EH (cell line): ENCODE measurements at places on chromosomes 2 and 18.

GRCh38 chr2:197311421-197312033 is 947 bp upstream of the ANKRD44 start:
- DNase-seq = no peak

DNA sequence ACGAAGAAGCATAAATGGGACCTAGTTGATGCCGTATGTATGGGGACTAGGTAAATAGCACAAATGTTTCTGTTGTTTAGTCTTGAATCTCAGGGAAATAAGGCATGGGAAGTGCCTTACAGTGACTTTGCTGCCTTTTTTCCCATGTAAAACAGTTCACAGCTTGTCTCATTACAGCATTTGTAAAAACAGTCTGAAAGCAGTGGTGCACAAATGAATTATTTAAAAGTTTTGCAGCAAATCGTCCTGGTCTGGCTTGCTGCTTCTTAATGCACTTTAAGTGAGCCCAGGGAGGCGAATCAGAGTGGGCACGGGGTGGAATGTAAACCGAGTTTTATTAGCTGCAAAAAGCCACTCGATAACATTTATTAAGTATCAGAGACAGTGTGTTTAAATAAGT is 302.0 kb upstream of the ETAA1 start:
- no peak for DNase-seq

- DNase-seq = no peak
These were observed 91.2 kb downstream of the ASAP2 start for GRCh38 chr2:9297807-9298206.

GRCh38 chr18:8858888-8859511 is 153.6 kb downstream of the MTCL1 start:
- peak; percentile 97 for DNase-seq

DNA sequence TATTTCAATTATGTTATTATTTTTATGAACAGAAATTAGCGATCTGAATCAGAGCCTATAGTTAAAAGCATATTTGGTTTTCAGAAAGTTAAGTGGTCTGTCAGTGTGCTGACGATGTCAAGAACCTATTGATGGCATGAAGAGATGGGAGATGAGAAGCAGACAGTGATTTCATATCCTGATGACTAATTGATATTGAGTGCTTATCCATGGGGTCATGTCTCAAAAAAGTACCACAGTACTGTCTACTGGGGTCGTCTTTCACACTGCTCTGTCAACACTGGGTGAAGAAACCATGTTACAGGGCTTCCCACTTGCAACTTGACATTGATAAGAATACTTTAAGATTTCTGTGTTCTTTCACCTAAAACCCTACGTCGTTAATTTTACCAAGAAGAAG is 297.1 kb downstream of the AFF3 start:
- no peak for DNase-seq

DNA sequence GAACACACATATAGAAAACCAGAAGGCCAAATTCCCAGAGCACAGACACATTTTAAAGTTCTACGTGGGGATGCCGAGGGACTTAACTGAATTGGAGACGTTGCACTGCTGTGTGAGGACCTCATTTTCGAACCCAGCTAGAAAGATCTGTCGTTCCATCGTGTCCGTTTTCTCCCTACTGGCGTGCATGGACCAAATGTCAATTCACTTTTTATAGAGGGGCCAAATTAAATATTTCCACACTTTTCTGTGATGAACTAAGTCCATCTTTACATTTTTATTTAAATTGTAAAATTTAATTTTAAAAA is 692 bp upstream of the TSHZ1 start:
- no peak for DNase-seq

GRCh38 chr2:106107509-106108131 is 86.5 kb downstream of the UXS1 start:
- DNase-seq = peak; percentile 67

DNA sequence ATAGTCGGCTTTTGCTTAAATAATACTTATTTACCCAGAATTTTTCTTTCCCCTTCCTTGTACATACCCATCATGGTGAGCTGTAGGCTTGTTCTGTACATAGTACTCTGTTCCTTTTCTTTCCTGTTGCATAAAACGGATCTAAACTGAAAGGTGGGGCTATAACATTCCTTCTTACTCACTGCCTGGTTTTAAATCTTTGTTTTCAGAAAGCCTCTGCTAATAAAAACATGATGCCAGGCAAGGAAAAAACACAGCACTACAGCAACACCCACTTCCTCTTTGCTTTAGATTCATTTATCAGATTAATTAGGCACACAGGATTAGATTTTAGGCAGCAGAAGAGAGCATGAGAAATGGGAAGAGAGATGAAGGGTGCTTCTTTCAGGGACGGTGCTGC is 19.6 kb upstream of the STON1 start:
- DNase-seq = peak; percentile 68

DNA sequence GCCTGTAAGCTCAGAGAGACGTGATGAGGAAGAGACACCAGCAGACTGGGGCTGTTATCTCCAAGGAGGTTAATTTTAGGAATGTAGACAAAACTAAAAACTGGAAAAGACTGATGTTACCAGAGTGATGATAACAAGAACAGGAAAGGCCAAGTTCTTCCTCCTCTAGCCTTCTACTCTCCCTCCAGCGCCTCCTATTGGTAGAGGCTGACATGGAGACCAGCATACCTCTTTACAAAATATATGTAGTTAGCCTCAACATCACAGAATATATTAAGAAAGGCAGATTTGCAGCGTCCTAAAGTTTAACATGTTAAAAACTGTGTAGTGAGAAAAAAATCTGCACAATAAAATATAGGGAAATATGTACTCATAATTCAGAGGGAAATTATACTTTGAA is 66.0 kb downstream of the TCF4 start:
- no peak for DNase-seq

DNA sequence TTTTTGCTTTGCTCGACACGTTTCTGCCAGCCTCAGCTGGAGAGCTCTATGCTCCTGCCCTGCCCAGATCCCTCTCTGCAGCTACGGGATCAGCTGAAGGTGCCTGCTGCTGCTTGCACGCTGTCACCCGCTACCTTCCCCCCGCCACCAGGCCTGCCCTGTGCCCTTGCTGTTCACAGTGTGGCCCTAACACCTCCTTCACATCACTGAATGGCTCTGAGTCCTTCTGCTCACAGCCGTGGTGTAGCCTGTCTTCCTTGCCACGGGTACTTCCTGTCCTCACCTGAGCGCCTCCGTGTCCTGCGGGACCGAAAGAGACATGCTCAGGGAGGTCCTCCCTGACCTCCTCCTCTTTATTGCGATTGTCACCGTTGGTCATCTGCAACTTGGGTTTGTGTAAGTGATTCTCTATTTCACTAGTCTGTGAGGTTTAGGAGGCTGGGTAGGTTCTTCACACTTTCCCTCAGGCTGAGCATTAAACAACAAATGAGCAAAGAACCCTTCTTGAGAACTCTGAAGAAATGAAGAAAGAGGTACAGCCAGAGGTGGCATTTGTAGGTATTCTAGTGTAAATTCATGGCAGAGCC is 127.5 kb downstream of the NCK2 start:
- DNase-seq = no peak
